ENCODE measurements at places on chromosomes 16 and 17.

DNA sequence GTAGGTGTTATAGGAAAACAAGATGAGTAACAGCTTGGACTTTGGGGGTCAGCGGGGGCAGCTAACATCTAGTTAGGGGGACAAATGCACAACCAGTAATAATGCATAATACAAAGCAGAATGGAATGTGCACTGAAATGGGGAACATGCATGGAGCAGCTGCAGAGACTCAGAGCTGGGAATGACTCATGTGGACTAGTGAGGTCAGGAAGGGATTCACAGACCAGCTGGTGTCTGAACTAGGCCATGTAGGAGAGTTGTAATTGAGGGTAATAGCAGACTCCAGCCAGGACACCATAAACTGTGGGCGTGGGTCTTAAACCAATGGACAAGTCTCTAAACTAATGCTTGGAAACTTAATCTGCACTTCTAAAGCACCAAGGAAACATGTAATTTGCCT lies 176.8 kb upstream of the ASIC2 start:
- DNase-seq, result no peak

GRCh38 chr17:72363089-72363610 lies 242.3 kb downstream of the SOX9 start:
- no peak for DNase-seq

DNA sequence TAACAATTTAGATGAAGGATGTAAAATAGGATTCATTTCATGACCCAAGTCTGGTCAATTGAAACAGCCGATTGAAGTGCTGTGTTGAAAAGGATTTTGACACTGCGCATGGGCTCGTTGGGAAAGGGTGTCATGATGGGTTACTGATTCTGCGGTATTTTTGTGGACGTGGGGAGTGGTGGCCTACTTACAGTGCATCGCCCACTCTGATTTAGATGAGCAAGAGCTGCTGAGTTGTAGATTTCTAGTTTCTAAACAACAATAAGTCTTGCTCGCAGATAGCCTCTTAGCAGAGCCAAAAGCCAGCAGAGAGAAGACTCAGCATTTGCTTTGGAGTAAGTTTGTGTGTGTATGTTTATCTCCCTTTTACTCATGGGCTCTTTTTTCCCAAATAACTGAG lies 731.0 kb downstream of the MAF start:
- no peak for DNase-seq

- no peak for DNase-seq
These were observed 41.5 kb upstream of the GNG13 start for GRCh38 chr16:842061-842476.

GRCh38 chr16:25481636-25482035 lies 210.1 kb upstream of the HS3ST4 start:
- DNase-seq, result no peak

DNA sequence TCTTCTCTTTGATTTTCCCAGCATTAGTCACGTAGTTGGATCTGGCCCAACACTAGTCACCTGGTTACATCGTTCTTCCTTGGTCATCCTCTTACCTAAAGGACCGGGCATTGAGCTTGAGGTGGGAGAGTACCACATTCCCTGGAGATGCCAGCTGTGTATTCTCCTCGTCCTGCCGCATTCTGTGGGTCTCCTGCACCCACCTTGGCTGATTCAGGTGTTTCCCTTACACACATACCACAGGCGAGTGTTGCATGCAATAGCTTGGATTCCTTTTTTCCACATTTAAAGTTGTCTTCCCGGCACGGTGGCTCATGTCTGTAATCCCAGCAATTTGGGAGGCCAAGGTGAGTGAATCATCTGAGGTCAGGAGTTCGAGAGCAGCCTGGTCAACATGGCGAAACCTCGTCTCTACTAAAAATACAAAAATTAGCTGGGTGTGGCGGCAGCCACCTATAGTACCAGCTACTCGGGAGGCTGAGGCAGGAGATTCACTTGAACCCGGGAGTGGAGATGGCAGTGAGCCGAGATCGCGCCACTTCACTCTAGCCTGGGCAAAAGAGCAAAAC lies 21.6 kb upstream of the CLEC18C start:
- DNase-seq, result no peak

DNA sequence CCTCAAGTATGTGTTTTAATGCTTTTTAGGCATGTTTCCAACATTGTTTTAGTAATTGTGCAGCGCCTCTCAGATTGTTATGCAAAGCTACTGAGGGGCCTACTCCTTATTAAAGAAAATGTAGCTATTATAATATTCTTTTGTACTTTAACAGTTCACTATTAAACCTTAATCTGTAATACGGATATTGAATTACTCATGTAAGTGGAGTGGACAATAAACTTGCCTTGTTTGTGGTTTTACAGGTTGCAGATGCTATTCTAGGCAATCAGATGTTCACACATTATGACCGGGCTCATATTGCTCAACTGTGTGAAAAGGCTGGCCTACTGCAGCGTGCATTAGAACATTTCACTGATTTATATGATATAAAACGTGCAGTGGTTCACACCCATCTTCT lies 41.0 kb downstream of the PTRH2 start:
- DNase-seq, result no peak

DNA sequence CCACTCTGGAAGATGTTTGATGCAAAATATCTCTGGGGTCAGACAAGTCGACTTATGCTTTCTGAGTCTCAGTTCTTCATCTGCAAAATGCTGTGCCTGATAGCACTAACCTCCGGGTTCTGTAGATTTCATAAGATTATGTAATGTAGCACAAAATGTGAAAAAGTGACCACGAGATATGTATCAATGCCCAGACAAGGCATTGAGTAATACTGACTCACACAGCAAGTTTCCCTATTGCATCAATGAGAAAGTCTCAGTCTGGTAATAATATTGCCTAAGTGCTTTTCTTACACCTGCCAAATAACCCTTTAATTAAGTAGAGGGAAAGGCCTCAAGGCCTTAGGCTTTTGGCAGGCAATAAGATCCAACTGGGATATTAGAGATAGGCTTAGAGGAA lies 41.4 kb upstream of the MMP2 start:
- no peak for DNase-seq

- no peak for DNase-seq
These were observed 1024.7 kb upstream of the GOT2 start for GRCh38 chr16:59758848-59759247.

DNA sequence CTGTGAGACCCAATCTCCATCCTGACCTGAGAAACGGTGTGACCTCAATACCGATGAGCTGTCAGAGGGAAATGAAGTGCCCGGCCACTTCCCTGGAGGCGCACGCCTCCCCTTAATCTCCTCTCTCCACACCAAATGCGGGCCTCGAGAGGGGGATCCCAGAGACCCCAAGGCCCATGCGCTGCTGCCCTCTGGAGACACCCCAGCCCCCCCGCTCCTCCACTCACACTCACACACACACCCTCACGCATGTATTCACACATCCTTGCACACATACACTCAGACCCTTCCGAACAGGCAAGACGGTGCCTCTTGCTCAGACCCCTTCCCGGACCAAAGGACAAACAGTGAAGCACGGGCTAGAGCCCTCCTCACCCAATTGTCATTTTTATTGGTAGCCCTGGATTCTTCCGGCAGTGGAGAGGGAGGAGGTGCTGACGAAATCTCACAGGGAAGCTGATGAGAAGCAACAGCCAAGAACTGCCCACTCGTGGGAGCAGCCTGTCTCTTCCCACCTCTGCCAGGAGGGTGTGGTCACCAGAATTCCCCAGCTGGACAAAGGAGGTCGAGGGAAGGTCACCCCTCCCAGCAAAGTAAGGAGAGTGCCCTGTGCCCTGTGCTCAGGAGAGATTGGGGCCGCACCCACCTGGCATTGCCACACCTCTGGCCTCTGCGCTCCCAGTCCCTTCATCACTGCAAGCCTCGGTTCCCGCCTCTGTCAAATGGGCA lies 136.0 kb upstream of the TNRC6C start:
- DNase-seq, result no peak

- peak; percentile 81 for DNase-seq
These were observed 5.0 kb upstream of the CCDC57 start for GRCh38 chr17:82217530-82218204.

- DNase-seq, result no peak
These were observed 1.4 kb upstream of the KRTAP29-1 start for GRCh38 chr17:41304091-41304490.

- DNase-seq, result no peak
These were observed 692.5 kb downstream of the TOX3 start for GRCh38 chr16:51854401-51854951.

DNA sequence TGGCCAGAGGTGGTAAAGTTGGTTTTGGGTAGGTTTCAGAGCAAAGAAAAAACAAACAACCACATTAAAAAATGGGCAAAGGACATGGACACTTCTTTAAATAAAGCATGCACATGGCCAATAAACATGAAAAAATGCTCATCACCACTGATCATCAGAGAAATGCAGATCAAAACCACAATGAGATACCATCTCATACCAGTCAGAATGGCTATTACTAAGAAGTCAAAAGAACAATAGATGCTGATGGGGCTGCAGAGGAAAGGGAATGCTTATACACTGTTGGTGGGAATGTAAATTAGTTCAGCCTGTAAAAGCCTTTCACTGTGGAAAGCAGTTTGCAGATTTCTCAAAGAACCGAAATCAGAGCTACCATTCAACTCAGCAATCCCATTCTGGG lies 598.4 kb upstream of the SOX9 start:
- DNase-seq, result no peak

- DNase-seq, result no peak
These were observed 26.0 kb downstream of the CCL4 start for GRCh38 chr17:36129616-36130015.

- DNase-seq, result no peak
These were observed 65.0 kb downstream of the CCDC182 start for GRCh38 chr17:57679906-57680695.

DNA sequence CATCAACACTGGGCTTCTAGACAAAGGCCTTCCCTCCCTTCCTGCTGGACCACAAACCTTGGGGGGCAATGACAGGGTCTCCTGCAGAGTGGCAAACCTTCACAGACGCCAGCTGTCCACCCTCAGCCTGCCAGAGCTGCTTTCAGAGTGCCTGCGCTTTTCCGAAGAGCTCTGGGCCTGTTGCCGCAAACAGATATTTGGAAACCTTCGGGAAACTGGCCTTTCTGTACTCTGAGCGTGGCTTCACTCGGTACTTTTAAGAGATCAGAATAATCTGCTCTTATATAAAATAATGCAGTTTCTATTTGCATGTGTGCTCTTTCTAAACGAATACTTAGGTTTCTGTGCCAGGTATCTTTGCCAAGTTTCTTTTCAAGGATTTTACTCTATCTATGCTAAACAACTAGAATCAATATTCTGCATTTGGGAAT lies 152.1 kb upstream of the CHMP6 start:
- DNase-seq, result no peak

DNA sequence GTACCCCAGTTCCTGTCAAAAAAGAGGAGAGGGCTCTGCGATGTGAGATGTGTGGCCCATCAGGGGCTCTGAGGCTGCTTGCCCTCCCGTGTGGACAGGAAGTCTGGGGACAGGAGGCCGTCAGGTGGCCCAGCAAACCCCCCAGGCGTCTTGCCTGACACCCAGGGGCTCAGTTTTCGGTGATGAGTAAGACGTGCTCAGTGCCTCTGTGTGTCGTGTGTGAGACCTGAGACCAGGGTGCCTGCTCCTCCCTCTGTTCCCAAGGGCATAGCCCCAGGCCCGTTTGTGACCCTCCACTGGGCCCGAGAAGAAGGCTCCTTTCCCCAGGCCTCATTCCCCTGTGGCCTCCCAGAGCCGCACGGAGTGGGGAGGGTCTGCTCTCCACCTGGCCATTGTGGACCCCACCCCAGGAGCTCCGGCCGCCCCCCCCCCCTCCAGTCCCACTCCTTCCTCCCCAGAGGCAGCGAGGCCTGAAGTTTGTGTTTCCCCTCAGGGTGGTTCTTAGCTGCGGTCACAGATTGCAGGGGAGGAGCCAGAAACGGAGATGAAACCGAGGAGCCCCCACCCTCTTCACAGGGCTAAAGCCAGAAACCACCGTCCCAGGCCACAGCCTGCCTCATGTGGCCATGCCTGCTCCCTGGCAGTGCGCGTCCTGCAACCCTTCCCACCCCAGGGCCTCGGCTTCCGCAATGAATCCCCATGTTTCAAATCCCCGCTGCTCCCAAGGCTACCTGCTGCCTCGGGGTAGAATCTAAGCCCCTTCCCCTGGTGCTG lies 4.9 kb upstream of the ACTG1 start:
- no peak for DNase-seq

- DNase-seq, result no peak
These were observed 27.6 kb downstream of the MAP3K3 start for GRCh38 chr17:63649813-63650212.

DNA sequence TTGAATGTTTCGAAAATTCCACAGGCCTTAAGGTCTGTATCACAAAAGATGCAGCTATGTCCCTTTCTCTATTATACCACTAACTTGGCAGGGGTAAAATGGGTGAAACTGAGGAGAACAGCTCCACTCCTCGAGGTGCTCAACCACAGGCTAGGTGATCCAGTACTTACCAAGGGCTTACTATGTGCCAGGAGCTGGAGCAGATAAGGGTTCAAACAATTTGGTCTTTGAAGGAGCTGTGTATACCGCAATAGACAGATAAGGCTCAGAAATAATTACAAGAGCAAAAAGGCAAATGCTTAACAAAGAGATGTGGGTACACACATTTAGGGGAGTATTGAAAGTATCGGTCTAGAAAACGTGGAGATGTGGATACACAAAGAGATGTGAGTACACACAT lies 1.5 kb downstream of the XPO6 start:
- no peak for DNase-seq

GRCh38 chr17:9636501-9636900 lies 8.8 kb upstream of the USP43 start:
- DNase-seq, result no peak

DNA sequence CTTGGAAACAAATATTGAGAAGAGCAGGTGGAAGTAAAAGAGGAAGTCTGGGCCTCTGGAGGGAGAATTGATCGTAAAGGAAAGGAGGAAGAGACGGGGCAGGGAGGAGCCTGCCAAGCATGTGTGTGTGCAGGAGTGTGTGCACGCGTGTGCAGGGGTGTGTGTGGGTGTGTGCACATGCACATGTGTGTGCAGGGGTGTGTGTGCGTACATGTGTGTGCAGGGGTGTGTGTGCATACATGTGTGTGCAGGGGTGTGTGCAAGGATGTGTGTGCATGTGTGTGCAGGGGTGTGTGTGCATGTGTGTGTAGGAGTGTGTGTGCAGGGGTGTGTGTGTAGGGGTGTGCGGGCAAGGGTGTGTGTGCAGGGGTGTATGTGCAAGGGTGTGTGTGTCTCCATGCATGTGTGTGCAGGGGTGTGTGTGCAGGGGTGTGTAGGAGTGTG lies 10.0 kb downstream of the CEP295NL start:
- no peak for DNase-seq

GRCh38 chr16:77374384-77374783 lies 60.5 kb downstream of the ADAMTS18 start:
- no peak for DNase-seq

GRCh38 chr17:10061111-10061845 lies 137.1 kb downstream of the GAS7 start:
- no peak for DNase-seq

GRCh38 chr16:10835281-10835931 lies 16.8 kb upstream of the TVP23A start:
- no peak for DNase-seq

GRCh38 chr17:492022-492413 lies 139.4 kb upstream of the RPH3AL start:
- no peak for DNase-seq

- DNase-seq, result no peak
These were observed 157.3 kb downstream of the CDH13 start for GRCh38 chr16:82783933-82784572.
